DMS 273 treated with DMSO at 0.1 percent for 48 hours (cell line): ENCODE measurements at places on chromosomes 2 and 18.

- no peak for DNase-seq
Observed at GRCh38 chr2:206993396-206993911, 54.1 kb downstream of the CPO start.

- no peak for DNase-seq
Observed at GRCh38 chr2:60957224-60957623, 60.3 kb upstream of the PEX13 start.

DNA sequence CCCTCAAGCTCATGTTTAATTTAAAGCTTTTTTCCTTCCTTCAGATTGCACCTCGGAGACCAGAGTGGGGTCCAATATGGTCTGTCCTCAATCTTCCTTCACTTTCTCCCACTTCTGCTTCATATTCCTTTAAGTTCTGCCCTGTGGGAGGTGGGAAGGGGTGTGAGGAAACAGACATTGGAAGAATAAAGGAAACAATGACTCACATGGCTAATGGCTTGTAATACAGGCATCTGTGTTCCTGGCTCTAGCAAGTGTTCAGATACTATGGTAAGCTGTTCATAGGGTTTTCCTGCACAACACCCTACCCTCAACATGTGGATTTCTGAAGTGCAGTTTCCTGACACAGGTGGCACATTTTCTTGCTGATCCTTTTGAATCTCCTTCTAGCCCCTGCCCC lies 209.5 kb downstream of the PIK3C3 start:
- DNase-seq = no peak

DNA sequence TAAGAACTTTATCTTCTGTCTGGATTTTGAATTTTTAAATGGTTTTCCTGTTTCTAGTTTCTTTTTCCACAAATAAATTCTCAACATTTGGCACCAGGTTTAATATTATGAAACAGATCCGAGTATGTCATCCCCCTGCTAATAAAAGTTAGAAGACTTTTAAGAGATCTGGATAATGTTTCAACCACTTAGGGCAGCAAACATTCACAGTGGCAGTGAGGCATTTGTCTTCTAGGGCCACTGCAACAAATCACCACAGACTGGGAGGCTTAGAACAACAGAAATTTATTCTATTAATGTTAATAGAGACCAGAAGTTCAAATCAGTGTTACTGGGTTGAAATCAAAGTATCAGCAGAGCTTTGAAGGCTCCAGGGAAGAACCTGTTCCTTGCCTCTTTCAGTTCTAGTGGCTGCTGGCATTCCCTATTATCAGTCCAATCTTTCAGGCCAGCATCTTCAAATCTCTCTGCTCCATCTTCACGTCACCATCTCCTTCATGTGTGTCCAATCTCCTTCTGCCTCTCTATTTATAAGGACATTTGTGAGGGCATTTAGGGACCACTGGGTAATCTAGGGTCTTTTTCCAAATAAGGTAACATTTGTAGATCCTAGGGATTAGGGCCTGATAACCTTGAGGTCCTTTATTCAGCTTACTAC lies 23.4 kb downstream of the ACSL3 start:
- DNase-seq = no peak

- DNase-seq = no peak
Observed at GRCh38 chr18:78781601-78781960, 198.0 kb upstream of the SALL3 start.

DNA sequence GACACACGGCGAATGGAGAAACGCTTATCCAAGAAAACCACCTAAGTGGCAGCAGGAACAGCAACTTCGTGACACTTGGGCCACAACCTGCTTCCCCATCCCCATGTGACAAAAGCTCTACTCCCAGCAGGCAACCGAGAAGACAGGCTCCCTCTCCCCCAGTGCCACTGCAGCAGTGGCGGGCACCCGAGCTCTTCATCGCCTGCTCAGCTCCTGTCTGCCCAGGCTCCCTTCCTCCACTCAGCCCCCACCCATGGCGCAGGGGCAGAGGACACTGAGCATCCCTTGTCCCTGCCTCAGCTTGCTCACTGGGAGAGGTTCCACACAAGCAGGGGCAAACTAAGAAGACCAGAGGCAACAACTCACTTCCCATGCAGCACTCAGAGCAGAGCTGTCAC lies 22.9 kb downstream of the SLC66A2 start:
- DNase-seq = no peak

- DNase-seq = no peak
Observed at GRCh38 chr18:5424903-5425664, 118.7 kb downstream of the EPB41L3 start.

GRCh38 chr2:42321452-42322064 lies 39.5 kb downstream of the COX7A2L start:
- no peak for DNase-seq
